ENCODE measurements at places on chromosomes 16 and 17. TPM values are rescaled to one million over a fixed set of nuclear protein-coding genes. Genes with fewer than 3 reads are reported as not detected.

DNA sequence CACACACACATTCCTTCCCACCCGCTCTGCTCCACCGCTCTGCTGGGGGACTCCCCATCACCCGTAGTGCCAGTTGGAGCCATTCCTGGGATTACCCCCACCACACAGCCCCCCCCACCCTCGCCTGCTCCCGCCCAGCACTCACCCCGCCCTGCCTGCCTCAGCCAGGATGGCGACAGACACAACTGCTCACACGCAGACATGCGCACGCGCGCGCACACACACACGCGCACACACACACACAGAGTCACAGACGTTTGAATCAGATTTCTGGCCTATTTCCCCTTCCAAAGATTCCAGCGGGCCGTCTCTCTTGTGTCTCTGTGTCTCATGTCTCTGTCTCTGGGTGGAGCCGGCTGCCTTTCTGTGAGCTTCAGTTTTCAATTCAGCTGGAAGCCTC lies 4.4 kb downstream of the CACNA1G start:
- peak; percentile 48 for DNase-seq

DNA sequence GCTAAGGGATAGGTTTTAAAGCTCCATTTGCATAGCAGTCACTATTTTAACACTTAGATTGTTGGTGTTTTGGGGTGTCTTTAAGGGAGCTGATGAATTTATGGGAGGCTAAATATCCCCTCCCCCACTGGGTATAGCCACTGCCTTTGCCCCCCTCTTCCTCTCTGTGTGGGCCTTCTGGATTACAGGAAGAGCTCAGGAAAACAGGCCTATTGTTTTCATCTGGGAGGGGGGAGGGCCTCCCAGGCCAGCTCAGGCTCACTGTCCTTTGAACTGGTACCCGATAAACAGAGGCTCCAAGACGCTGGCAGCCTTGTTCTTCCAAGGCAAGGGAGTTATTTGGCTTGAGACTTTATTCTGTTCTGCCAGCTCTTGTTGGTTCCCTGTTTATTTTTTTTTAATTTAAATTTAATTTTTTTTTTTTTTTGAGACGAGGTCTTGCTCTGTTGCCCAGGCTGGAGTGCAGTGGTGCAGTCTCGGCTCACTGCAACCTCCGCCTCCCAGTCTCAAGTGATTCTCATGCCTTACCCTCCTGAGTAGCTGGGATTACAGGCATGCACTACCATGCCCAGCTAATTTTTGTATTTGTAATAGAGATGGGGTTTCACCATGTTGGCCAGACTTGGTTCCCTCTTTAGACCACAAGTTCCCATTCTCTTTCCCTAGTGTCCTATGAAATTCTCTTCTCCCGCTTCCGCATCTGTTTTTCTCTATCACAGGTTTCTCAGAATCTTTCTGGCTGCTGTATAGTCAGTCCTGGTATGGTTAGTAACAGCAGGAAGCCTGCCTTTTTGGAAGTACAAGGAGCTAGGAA lies 25.1 kb downstream of the MINK1 start:
- DNase-seq = no peak

GRCh38 chr17:81918832-81919545 lies 1.0 kb upstream of the SIRT7 start:
- DNase-seq = no peak

GRCh38 chr17:7742729-7743128 lies 25.2 kb downstream of the DNAH2 start:
- no peak for DNase-seq

HSD11B2 gene
- total RNA-seq = 2.2 TPM

OR3A2 gene
- total RNA-seq = 3.5 TPM

DNA sequence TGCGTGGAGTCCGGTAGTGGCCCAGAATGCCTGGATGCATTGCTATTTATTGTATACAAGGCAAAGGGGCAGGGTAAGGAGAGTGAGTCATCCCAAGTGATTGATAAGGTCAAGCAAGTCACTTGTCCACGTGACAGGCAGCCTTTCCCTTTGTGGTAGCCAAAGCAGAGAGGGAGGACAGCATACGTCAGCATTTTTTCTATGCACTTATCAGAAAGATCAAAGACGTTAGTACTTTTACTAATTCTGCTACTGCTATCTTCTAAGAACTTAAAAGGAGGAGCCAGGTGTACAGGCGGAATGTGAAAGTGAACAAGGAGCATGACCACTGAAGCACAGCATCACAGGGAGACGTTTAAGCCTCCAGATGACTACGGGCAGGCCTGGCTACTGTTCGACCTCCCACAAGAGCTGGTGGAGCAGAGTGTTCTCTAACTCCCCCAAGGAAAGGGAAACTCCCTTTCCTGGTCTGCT lies 47.9 kb upstream of the ARL4D start:
- no peak for DNase-seq

DNA sequence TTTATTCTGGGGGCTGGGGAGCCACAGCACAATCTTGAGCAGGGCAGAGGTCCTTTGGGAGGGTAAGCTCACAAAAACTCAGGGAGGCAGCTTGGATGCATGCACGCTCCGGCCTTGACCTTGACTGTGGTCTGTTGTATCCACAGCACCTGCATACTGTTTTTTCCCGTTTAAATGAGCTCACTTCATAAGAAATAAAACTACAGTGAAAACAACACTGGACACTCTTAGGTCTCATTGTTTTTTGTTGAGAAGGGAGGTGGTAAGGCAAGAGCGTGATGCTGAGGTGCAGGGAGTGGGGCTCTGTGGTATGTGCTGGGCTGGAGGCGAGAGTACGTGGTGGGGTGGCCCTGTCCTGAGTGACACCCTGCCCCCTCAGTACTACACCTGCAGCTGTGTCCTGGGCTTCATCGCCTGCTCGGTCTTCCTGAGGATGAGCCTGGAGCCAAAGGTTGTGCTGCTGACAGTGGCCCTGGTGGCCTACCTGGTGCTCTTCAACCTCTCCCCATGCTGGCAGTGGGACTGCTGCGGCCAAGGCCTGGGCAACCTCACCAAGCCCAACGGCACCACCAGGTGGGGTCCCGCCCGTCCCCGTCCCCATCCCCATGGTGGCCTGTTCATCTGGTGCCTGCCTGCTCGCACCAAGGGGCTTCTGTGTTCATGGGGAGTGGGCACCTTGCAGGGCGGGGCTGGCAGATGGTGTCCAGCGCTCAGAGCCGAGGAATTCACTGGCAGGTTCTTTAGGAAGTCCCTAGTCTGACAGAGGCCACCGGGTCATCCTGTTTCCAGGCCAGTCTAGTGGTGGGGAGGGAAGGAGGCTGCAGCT lies 44.2 kb downstream of the ADCY7 start:
- peak; percentile 4 for DNase-seq

DNA sequence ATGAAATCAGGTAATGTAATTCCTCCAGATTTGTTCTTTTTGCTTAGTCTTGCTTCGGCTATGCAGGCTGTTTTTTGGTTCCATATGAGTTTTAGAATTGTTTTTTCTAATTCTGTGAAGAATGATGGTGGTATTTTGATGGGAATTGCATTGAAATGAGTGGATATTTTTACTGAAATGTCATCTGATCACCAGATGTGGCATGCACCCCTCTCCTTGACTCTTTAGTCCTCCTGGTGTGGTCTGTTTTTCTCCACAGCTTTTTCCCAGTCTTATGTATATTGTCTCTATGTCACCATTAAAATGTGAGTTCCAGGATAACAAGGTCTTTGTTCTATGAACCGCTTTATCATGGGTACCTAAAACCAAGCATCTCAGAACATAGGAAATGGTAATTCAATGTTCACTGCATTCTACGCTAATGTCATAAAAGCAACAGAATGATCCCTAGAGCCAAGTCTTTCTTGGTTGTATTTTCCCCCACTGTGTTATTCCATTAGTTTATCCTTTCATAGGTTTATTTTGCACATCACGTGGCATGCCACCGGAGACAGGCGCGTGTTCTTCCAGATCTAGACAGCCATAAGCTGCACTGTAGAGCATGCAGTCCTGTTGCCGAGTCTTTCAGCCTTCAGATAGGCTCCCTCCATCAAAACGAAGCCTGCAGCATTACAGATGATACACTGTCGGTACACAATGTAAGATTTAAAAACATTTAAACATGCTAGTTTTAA lies 172.5 kb downstream of the RPTOR start:
- DNase-seq = no peak

GRCh38 chr17:17985153-17985552 lies 12.5 kb downstream of the DRC3 start:
- no peak for DNase-seq

AATK gene
- 0.35 TPM for total RNA-seq

CPHXL2 gene
- total RNA-seq = not detected

DNA sequence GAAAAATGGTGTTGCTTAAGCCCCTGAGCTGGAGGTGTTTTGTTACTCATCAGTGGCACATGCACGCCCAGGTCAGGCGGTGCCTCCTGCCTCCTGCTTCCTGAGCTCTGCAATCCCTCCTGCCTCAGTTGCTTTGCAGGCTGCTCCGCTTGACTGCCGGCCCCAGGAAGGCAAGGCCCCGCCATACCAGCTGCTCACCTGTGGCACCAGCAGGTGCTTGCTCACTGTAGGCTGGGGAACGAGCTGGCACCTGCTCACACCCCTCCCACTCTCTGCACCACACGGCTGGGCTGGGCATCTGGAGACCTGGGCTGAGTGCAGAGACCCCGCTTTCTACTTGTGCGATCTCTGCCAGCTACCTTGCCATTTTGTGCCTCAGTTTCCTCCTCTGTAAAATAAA lies 200.2 kb downstream of the RBFOX3 start:
- DNase-seq = no peak

DNA sequence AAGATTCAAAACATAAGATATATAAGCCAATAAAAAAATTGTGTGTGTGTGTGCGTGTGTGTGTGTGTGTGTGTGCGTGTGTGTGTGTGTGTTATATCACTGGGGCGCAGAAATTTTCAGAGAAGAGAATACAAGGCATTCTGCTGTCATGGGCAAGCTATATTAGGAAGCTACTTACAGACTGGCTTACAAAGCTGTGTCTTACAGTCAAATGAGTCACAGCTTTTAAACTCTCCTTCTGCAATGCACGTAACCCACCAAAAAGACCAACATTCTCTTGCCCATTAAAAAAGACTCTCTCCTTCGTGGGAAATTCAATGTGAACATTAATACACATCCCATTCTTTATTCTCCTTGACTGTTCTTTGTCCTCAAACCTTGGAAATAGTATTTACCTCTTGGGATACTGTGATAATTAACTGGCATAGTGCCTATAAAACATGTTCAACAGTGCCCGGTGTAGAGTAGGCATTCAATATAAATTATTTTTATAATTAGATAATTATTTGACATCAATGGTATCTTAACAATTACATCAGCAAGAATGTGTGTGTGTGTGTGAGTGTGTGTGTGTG lies 860.4 kb upstream of the SOX9 start:
- no peak for DNase-seq

GPR139 gene
- total RNA-seq = not detected

GRCh38 chr17:34827008-34827407 lies 134.3 kb downstream of the CCT6B start:
- no peak for DNase-seq

ARL5C gene
- total RNA-seq = not detected

ETV4 gene
- total RNA-seq = 3.3 TPM

MEOX1 gene
- total RNA-seq = 0.34 TPM

BRIP1 gene
- total RNA-seq = 15.4 TPM

DNA sequence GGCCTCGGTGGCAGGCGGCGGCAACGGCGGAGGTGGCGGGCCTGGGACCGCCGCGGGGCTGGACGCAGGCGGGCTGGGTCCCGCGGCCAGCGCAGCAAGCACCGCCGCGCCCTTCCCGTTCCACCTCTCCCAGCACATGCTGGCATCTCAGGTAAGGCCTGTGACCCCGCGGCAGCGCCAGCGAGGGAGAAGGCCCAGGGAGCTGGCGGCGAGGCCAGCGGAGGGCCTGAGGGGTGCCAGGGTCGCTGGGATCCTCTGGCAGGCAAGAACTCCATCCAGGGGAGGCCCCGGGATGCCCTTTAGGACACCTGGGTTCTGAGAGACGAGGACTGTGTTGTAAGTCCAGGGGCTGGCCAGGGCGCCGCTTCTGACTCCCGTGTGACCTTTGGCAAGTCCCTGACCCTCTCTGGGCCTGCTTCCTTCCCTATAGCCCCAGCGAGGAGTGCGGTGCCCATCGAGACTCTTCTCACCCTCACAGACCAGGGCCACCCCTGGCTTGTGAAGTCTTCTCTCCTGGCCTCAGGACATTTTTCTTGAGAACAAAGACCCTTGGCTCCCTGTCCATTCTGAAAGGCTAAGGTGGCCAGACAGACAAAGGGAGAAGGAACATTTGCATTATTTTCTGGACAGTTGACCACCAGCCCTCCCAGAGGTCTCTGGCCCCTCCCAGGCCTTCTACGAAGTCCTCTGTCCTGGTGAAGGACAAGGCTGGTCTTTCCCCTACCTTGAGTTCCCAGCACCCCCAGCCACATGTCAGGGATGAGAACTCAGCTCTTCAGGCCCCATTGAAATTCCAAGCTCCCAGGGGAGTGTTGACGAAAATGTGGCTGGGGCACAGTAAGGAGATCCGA lies 6.3 kb downstream of the TBX2 start:
- no peak for DNase-seq

- peak; percentile 80 for DNase-seq
Observed at GRCh38 chr16:88815901-88816589, 4.3 kb upstream of the APRT start.

- no peak for DNase-seq
Observed at GRCh38 chr17:55730808-55731207, 8.1 kb upstream of the TMEM100 start.

DNA sequence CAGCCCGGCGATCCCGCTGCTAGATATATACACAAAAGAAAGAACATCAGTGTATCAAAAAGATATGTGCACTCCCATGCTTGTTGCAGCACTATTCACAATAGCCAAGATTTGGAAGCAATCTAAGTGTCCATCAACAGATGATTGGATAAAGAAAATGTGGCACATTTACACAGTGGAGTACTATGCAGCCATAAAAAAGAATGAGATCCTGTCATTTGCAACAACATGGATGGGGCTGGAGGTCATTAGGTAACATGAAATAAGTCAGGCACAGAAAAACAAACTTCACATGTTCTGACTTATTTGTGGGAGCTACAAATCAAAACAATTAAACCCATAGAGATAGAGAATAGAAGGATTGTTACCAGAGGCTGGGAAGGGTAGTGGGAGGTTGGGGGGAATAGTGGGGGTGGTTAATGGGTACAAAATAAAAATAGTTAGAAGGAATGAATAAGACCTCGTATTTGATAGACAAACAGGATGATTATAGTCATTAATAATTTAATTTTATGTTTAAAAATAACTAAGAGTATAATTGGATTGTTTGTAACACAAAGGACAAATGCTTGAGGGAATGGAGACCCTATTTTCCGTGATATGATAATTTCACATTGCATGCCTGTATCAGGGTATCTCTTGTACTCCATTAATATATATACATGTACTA lies 176.7 kb upstream of the NOG start:
- DNase-seq = no peak

- no peak for DNase-seq
Observed at GRCh38 chr16:6726621-6727020, 606.0 kb upstream of the RBFOX1 start.

DNA sequence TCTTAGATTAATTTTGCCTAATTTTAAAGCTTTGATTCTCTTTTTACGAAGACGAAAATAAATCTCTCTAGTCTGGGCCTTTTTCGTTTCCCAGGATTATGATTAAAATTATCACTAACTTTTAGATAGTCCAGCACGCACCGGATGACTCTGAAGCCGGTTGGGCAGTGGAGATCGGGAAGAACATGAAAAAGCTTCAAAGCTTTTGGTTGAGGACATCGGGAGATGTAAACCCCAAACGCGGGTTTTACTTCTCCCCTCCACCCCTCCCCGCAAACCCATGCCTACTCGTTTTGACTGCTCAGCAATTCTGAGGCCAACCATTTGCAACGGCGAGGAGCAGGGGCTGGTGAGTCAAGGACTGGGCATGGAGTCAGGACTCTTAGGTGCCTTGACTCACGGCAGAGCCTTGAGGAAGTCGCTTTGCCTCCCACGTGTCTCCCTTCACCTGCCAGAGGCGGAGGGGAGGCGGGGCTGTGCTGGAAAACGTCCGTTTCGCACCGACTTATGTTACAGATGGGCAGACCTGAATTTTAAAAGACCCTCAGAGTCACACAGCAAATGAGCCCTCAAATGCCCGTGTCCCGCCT lies 989 bp upstream of the DUSP14 start:
- peak; percentile 83 for DNase-seq

Measured in activated CD4-positive, alpha-beta T cell treated with anti-CD3 and anti-CD28 coated beads for 36 hours (primary cell).